ENCODE measurements at places on chromosomes 12 and 14.
A peak's percentile ranks its signal among the peaks of the same experiment; 100 is the strongest.

DNA sequence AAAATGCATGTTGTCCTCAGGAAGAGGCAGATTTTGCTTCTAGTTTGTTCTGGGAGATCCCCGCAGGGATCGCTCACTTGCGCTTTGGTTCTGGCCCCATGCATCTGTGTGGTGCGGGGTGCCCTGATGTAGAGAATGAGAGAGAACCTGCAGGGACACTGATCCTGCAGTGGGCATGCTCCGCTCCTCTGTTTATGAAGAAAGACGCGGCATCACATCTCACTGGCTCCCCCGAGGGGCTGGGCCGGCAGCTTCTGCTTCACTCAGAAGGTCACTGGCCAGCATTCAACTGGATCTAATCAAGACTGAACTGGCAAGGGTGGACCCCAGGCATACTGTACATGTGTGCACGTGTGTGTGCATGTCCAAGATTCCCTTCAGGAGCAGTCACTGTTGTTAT lies 164.2 kb downstream of the CALM1 start:
- DNase-seq = no peak

GRCh38 chr12:109757671-109758265 lies 44.1 kb downstream of the FAM222A start:
- DNase-seq = no peak

GRCh38 chr12:101719566-101719965 lies 19.7 kb downstream of the SYCP3 start:
- no peak for DNase-seq

DNA sequence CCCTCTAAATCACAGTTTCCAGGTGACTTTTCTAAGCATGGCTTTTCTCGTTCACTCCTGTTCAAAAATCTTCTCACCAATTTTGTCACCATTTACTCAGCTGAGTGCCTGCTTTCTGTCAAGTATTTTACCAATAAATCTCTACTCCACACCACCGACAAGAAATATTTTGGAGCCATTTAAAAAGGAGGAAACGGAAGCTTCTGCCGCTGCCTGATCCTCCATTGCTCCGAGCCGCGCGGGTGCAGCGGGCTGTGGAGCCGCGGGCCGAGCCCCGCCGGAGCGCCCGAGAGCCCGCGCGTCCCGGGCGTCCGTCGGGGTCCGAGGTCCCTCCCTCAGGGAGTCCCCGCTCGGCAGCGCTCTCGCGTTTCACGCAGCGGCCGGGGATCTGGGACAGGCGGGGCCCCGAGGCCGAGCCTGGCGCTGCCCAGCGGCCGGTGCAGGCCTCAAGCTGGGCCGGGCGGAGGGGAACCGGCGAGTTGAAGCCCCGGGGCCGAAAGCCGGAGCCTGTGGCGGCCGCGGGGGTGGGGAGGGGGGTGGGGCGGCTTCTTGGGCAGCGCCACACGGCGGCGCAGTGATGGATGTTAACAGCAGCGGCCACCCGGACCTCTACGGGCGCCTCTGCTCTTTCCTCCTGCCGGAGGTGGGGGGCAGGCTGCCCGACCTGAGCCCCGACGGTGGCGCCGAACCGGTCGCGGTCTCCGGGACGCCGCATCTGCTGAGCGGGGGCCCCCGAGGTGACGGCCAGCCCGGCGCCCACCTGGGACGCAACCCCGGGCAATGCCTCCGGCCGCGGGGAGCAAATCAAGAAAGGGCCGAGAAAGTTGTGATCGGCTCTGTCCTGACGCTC lies 1.1 kb upstream of the HEBP1 start:
- peak; percentile 77 for DNase-seq

GRCh38 chr14:98798099-98798498 lies 473.9 kb downstream of the BCL11B start:
- DNase-seq = no peak

DNA sequence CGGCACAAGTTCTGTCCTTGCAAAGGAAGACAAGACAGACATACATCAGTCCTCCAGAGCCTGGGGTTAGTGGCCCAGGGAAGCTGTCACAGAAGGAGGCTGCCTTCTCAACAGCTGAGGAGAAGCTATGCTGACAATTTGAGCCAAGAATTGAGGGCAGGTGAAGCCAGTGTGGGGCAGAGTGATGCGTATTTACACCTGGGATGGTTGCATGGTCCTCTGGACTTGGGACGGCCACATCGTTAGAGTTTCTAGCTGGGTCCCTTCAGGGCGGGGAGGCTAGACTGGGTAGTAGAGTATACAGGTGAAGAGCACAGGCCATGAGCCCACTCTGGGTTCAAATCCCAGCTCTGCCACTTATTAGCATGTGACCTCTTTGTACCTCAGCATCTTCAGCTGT lies 16.5 kb downstream of the KRT85 start:
- no peak for DNase-seq

DNA sequence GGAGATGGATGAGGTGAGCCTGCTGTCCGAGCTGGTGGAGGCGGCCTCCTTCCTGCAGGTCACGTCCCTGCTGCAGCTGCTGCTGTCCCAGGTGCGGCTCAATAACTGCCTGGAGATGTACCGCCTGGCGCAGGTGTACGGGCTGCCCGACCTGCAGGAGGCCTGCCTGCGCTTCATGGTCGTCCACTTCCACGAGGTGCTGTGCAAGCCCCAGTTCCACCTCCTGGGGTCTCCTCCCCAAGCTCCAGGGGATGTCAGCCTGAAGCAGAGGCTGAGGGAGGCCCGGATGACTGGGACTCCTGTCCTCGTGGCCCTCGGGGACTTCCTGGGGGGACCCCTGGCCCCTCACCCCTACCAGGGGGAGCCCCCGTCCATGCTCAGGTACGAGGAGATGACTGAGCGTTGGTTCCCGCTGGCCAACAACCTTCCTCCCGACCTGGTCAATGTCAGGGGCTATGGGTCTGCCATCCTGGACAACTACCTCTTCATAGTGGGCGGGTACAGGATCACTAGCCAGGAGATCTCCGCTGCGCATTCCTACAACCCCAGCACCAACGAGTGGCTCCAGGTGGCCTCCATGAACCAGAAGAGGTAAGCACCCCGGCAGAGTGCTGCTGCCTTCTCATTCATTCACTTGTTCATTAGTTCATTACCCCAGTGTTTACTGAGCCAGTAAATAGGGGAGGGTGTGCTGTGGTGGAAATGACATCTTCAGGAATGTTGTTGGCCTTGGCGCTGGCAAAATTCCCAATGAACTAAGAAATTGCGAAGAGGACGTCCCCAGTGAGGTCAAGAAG lies 774 bp upstream of the MANSC4 start:
- no peak for DNase-seq

GRCh38 chr12:33480366-33480765 lies 40.7 kb upstream of the SYT10 start:
- no peak for DNase-seq

DNA sequence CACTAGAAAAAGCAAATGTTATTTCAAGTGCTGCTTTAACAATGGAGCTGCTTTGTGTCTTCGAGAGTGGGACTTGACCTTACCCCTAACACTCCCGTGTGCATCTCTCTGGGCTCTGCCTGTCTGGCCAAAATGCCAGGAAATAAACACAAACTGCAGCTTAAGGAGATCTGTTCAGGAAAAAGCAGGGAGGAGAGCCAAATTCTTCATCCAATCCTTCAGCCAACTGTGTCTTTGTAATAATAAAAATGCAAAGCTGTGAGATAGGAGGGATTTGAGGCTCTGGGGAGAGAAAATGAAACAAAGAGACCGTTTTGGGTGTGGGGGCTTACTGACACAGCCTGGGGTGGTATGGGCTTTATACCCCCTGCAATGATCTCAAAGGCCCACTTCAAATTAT lies 85.8 kb upstream of the WSCD2 start:
- DNase-seq = no peak

GRCh38 chr12:27164330-27165040 lies 79.6 kb upstream of the STK38L start:
- no peak for DNase-seq

DNA sequence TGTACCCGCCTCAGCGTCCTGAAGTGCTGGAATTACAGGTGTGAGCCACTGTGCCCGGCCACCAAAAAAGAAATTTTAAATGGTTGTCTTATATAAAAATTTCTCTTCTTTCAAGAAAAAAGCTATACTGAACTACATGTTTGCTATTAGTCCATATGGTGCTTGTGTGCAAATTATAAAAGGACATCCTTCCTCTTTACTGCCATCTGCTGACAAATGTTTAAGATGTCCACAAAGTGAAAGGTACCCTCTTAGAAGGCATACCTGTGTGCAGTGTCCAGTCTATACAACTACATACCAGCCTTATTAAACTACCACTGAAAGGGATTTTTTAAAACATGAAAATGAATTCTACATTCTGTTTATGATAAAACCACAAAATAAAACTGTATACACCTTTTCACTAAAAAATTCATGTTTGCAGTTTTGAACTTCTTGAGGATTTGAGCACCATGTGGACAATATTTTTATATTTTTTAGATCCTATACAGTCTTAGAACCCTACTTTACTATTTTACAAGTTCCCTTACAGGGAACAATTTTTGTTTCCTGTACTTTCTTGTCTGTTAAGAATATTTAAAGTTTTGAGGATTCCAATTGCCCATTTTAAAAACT lies 32.8 kb upstream of the TOMM20L start:
- DNase-seq = no peak

- DNase-seq = no peak
Observed at GRCh38 chr12:49225576-49226166, 36.8 kb upstream of the TUBA1A start.

DNA sequence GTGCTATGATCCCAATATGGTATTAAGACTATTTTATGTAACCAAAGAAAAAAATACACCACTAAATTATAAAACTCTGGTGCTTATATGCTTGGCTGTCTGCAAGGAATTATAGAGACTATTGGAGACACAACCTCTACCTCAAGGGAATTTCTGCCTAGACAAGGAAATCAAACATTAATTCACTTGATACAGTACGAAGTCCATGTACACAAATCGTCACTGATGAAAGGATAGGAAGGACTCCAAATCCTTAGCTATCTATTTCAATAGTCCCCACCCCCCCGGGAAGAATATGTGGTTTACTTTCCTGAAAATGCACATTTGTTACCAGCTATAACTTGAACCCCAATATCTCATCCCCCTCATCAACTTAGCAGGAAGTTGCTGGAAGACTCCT lies 21.9 kb downstream of the RTN1 start:
- DNase-seq = no peak

- no peak for DNase-seq
Observed at GRCh38 chr14:106378191-106378590, 851.8 kb downstream of the TMEM121 start.

- no peak for DNase-seq
Observed at GRCh38 chr14:91870001-91870400, 2.7 kb upstream of the TC2N start.

GRCh38 chr12:60021235-60021634 lies 425.4 kb downstream of the SLC16A7 start:
- no peak for DNase-seq

DNA sequence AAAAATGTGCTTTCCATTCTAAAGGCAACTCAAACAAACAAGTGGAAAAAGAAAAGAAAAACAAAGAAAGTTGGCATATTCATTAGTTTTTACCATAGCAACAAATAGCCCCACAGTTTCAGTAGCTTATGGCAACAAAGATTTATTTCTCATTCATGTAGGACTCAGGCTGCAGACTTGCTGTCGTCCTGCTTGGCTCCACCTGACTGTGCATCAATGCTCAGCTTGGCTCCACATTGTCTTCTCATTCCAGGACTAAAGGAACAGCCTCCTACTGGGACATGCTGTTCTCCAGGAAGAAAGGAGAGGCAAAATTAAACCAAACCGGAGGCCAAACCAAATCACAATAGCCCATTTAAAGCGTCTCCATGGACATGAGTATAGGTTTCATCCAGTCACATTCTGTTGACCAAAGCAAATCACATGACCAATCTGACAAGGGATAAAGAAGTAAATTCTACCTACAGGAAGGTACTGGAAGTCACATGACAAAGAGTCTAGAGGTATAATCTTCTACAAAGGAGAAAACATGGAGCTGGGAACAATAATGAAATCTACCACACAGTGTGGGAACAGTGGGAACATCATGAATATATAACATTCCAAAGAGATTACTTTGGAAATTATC lies 222.5 kb downstream of the PIK3C2G start:
- no peak for DNase-seq

- peak; percentile 21 for DNase-seq
Observed at GRCh38 chr12:59444932-59445331, 150.9 kb upstream of the SLC16A7 start.

DNA sequence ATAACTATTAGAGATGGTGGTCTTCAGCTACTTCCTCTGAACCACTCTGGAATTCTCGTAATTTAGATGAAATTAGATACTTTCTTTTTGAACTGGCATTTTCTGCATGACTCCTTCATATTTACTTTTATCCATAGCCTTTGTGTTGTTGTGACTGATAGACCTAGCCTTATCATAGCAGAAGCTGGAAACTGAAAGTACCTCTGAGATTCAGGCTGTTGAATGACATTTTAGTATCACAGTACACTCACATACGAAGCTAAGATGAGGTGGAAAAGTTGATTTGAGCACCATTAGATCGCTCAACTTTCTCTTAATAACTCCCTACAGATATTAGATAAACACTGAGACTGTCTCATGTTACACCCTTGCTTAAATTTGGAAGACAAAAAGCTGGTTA lies 525.1 kb upstream of the FBXO33 start:
- DNase-seq = no peak

GRCh38 chr14:38278035-38278434 lies 22.1 kb upstream of the CLEC14A start:
- no peak for DNase-seq

Measured in hematopoietic multipotent progenitor cell (in vitro differentiated cells).